Anterior cingulate cortex (tissue), 58 donors: ENCODE measurements at places on chromosomes 11 and 22.

GRCh38 chr11:9280655-9281301 is 15.6 kb upstream of the DENND5A start:
- no peak for DNase-seq

- no peak for DNase-seq
These were observed 61.1 kb downstream of the IRAG1 start for GRCh38 chr11:10632483-10632882.

GRCh38 chr22:27311698-27312550 is 489.6 kb downstream of the MN1 start:
- no peak for DNase-seq

- no peak for DNase-seq
These were observed 88.5 kb upstream of the ANO3 start for GRCh38 chr11:26243426-26243825.

DNA sequence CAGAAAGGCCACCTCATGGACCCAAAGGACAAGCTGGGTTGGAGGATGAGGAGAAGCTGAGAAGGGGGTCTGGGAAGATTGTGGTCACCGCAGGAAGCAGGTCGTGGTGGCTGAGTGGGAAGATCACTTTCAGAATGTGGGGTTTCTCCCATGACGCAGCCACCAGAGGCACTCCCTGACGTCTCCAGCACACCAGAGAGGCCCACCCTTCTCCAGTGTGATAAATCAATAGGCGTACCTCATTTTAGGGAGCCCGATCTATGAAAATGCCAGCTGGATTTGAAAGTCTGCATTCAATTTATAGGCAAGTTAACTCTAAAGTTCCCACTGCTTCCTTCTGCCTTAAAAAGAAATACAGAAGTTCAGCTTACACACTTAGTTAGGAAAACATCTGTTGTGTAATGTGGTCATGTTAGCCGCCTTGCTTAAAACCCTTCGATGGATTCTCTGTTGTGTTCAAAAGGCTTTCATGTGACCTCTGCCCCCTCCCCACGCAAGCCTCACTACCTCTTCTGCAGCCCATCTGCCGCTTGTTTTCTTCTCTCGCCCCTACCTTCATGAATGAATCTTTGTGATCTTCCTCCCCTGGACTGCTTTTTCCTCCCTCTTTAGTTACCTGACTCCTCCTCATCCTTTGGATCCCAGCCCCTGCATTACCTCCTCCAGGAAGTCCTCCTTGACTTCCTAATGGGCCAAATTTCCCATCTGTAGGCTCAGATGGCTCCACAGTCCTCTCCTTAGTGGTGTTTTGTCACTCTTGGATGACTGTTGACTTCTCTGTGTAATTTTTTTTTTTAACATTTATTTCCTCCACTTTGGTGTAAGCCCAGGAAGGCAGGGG is 10.7 kb downstream of the TSPAN18 start:
- DNase-seq, result no peak

DNA sequence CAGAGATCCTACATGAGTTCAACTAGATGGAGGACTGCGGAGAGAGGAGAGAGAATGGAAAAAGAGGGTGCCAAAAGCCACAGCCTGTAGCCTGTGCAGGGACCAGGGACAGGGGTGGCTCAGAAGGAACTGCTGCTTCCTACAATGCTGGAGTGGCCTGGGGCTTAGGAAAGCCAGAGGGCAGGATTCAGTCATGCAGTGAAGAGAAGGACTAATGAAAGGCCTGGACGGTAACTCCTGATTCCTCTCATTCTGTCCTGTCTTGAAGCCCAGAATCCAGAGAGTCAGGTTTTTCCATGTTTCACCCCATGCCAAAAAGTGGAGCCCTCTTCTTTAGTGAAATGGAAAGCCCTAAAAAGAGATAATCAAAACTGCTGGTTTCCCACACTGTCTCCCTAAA is 48.4 kb upstream of the INCENP start:
- DNase-seq, result no peak
